Activated T-cell treated with anti-CD3 and anti-CD28 coated beads, Interleukin-2, amount 50 U/mL, for 24 hours (primary cell): ENCODE measurements at places on chromosomes 2 and 18.

- DNase-seq = no peak
These were observed 140.4 kb upstream of the MMADHC start for GRCh38 chr2:149727927-149728326.

- DNase-seq = no peak
These were observed 886 bp upstream of the STK25 start for GRCh38 chr2:241509155-241509784.

- no peak for DNase-seq
These were observed 14.9 kb upstream of the DTNB start for GRCh38 chr2:25688236-25688635.

GRCh38 chr18:61600422-61600821 is 267.2 kb downstream of the CDH20 start:
- no peak for DNase-seq

DNA sequence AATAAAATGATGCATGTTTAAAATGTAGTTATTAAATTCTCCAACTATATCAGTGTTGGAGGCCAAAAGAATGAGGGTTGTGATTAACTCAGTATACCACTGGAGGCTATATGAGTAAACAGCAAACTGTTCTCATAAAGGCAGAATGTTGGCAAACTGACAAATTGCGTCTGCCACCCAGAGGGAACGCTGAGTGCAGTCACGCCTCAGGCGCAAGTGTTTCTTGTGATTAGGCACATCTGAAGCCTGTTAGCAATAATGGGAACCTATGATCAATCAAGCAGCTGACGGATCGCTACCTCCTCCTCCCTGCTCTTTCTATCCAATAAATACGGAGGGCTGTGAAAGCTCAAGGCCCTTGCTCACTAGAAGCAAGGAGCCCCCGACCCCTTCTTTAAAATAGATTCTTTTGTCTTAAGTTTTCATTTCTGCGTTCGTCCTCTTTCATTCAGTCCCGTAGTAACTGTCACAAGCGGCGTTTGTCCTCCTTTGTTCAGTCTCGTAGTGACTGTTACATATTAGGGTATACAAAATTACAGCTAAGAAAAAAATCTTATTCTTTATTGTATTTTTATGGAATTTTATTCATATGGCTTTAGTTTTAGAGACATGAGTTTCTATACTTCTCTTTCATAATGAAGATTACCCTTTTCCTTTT is 16.3 kb upstream of the RMND5A start:
- no peak for DNase-seq

DNA sequence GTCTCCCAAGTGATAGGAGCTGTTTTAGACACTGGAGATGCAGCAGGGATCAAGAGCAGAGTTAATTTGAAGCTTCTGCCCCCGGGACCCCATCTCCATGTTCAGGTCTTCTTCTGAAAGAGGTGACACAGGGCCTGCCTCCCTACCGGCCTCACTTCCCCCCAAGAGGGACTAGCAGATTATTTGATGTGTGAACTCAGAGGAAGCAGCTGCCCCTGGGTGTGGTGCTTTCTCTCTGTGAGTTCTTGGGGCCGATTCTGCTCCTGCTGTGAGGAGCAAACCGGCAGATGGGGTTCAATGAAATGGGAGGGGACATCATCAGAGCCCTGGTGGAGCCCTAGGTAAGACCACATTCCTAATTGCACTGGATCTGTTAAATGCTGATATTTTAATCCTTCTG is 193.4 kb downstream of the FBXO15 start:
- no peak for DNase-seq
